ENCODE measurements at places on chromosomes 6 and 20. TPM values are rescaled to one million over a fixed set of nuclear protein-coding genes. Genes with fewer than 3 reads are reported as not detected.

THBS2 gene
- total RNA-seq = 7.1 TPM

DNMT3B gene
- 0.79 TPM for total RNA-seq

HMGA1 gene
- total RNA-seq = 37.2 TPM

KIAA1755 gene
- 4.2 TPM for total RNA-seq

NKX2-2 gene
- total RNA-seq = not detected

GRCh38 chr6:28203201-28203600, 21.9 kb upstream of the ZSCAN9 start:
- H3K27me3 ChIP-seq = peaks cover 67% of the 10 kb centered on the region
- H3K36me3 ChIP-seq = no peaks in the 10 kb centered on the region
- no peak for DNase-seq
- H3K27ac ChIP-seq = no peak overlapping the region
- peaks cover 3% of the 10 kb centered on the region for H3K4me1 ChIP-seq
- no peak overlapping the region for H3K4me3 ChIP-seq

GRCh38 chr6:527989-528673, 128.8 kb downstream of the HUS1B start:
- no peaks in the 10 kb centered on the region for H3K36me3 ChIP-seq
- no peaks in the 10 kb centered on the region for H3K4me1 ChIP-seq
- no peak overlapping the region for H3K27ac ChIP-seq
- H3K27me3 ChIP-seq = no peaks in the 10 kb centered on the region

- no peaks in the 10 kb centered on the region for H3K4me1 ChIP-seq
- H3K4me3 ChIP-seq = no peak overlapping the region
- no peak overlapping the region for H3K27ac ChIP-seq
Observed at GRCh38 chr20:62448038-62448437, 20.7 kb upstream of the RBBP8NL start.

GRCh38 chr6:130869681-130870080, 42.5 kb downstream of the SMLR1 start:
- no peaks in the 10 kb centered on the region for H3K27me3 ChIP-seq
- DNase-seq = no peak
- H3K27ac ChIP-seq = no peak overlapping the region

- H3K4me1 ChIP-seq = peaks cover 44% of the 10 kb centered on the region
- no peaks in the 10 kb centered on the region for H3K36me3 ChIP-seq
- H3K27me3 ChIP-seq = no peaks in the 10 kb centered on the region
- H3K4me3 ChIP-seq = no peak overlapping the region
- peak overlapping the region; percentile 42 for H3K27ac ChIP-seq
Observed at GRCh38 chr6:116017546-116018295, 43.0 kb downstream of the FRK start.

DNA sequence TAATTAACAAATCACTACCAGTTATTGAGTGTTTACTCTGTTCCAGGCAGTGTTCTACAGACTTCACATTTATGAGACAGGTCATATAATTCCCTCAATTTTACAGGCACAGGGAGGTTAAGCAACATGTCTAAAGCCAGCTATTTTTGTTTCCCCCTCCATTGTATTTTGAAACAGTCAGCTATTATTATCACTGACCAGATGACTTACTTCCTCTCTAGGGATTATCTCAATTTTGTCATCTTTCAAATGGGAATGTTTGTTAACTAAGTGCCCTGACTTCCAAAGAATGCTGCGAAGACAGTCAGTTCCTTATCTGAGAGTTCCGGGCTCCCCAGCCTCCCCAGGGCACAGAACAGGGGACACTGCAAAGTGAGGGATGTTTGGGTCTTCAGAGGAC, 5.6 kb upstream of the CNPY3 start:
- H3K4me3 ChIP-seq = no peak overlapping the region
- no peak for DNase-seq
- peaks cover 6% of the 10 kb centered on the region for H3K4me1 ChIP-seq
- no peaks in the 10 kb centered on the region for H3K36me3 ChIP-seq
- peaks cover 7% of the 10 kb centered on the region for H3K27me3 ChIP-seq

DNA sequence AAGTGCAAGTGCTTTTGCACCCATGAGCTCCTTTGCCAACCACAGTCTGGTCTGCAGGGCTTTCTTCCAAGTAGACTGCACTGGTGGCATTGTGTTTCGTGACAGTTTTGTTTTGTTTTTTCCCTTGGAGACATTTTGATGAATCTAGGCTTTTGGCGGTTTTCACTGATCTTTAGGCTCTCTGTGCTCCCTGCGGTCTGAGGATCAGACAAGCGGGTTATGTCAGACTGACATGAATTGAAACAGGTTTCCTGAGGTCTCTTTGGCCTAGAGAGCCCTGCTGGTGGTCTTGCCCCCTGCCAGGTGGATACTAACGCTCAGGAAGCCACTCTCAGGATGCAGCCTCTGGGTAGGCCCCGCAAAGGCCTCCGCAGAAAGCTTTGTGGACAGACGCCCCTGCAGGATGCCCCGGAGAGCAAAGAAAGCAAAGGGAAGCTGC, 555.4 kb upstream of the AGPAT4 start:
- no peak for DNase-seq
- no peaks in the 10 kb centered on the region for H3K4me1 ChIP-seq
- H3K27me3 ChIP-seq = no peaks in the 10 kb centered on the region
- no peak overlapping the region for H3K4me3 ChIP-seq

Measured in heart right ventricle (tissue), 16 donors.